Stimulated activated CD8-positive, alpha-beta memory T cell treated with anti-CD3 and anti-CD28 coated beads, Interleukin-7, amount 100 ng/mL, for 1 hour (primary cell): ENCODE measurements at places on chromosomes 2 and 18.

DNA sequence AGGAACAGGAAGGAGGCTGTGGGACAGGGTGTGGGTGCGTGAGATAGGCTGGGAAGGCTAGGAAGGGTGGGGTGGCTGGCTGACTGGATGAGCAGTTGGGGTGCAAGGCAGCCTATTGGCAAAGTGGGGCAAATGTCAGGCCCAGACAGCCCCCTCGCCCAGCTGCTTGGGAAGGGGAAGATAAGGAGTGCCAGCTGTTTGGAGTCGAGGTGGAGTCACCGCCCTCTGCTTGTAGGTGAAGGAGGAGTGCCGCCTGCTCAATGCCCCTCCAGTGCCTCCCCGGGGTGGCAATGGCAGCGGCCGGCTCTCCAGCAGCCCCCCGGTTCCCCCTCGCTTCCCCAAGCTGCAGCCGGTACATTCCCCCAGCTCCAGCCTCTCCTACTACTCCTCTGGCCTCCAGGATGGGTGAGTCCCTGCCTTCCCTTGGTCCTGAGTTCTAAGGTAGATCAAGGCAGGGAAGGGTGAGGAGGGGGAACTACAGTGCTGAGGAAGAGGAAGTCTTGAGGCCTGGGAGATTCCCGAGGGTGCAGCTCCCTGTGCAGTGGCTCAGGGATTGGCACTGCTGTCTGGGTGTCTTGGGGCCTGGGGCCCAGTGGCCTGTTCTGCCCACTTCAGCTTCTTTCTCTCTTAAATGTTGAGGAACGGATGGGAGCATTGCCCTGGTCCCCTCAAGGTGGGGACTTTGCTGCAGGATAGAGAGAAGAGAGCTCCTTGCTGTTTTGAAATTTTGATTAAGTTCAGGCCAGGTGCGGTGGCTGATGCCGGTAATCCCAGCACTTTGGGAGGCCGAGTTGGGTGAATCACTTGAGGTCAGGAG, 13.3 kb downstream of the GAREM2 start:
- no peak for DNase-seq

- DNase-seq: no peak
These were observed 205.1 kb upstream of the SRD5A2 start for GRCh38 chr2:31785876-31786275.

GRCh38 chr18:8364385-8364784, 244.9 kb upstream of the RAB12 start:
- no peak for DNase-seq

DNA sequence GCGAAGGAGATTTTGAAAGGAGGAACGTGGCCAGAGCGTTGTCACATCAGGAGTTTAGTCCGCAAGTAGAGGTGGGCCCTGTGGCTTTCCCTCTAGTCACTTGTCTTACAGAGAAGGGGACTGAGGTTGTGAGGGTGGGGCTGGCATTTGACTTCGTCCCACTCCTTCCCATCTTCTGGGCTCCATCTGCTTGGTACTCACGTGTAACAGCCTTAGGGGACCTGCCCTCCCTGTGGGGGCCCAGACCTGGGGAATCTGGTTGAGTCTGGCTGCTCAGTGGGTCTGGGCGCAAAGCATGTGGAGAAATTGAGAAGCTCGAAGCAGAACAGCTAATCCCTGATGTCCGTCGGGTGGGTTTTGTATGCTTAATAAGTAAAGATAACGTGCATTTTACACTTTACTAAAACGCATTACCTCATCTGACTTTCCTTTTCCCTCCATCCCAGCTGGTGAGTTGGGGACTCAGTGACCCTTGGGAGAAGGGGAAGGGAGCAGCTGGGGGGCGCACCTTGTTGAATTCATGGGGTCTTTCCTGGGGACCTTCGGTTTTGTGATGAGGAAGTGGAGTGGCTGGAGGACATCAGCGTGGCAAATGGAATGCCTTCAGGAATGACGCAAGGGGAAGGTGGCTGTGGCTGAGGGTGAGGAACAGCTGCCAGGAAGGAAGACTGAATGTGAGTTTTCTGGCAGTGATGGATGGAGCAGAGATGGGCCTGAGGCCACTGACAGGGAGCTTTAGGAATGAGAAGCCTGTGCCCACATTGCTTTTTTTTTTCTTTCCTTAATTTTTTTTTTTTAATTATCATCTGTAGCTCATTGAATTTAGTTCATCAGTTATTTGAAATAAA, 44.8 kb downstream of the ASAP2 start:
- DNase-seq: no peak

DNA sequence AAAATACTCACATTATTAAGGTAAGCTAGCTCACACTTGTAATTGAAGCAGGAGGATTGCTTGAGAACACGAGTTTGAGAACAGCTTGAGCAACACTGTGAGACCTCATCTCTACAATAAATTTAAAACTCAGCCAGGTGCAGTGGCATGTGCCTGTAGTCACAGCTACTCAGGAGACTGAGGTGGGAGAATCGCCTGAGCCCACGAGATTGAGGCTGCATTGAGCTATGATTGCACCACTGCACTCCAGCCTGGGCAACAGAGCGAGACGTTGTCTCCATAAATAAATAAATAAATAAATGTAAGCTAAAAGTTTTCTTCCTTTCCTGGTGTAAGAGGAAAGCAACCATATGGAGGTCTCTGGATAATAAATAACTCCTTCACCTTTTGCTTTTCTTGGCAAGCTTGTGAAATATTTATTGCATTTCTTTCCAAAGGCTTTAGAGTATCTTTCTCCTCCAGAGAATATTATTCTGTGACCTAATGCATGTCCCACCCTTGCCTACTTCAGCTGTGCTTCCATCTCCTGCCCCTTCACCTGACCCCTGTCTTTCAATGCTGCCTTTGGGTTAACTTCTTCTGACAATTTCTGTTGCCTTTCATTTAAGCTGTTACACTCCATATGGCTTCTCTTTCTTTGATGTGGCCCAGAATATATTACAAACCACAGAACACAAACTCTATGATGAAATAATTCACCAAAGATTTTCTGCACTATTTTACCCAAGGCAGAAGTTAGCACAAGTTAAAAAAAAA, 280.7 kb upstream of the RND3 start:
- no peak for DNase-seq

GRCh38 chr2:197113275-197113711, 186.8 kb upstream of the PGAP1 start:
- DNase-seq: no peak

- DNase-seq: no peak
These were observed 142.3 kb downstream of the TMEM163 start for GRCh38 chr2:134576478-134576877.

GRCh38 chr18:50947899-50948298, 19.9 kb upstream of the ELAC1 start:
- DNase-seq: no peak

DNA sequence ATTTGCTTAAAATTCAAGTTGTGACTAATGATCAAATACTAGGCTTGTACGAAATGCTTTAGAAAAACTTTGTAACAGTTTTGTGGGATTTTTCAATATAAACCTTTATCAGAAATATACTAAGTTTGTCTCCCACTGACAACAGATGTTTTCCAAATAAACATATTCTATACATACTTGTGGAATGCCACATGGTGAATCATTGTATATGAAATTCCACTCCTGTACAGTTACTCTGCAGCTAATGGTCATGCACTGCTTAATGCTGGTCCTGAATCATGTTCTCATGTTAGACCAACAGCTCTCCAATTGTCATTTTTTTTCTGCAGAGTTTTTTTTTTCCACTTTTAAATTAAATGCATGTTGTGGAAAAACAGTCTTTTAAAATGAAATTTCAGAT, 90.1 kb downstream of the DPP4 start:
- no peak for DNase-seq

DNA sequence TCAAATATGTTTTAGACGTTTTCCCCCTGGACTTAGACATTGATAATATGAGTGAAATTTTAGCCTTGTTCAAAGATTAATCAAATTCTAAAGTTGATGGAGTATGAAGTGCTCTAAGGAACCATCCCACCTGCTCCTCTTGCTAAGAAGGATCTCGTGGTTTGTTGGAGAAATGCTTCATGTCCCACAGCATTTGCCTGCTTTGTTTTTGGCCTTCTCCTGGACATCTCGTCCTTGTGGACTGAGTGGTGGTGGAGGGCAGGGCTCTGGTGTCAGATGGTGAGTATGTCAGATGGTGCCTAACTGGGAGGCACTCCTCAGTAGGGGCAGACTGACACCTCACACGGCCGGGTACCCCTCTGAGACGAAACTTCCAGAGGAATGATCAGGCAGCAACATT, 39.7 kb upstream of the KCNE4 start:
- DNase-seq: no peak

DNA sequence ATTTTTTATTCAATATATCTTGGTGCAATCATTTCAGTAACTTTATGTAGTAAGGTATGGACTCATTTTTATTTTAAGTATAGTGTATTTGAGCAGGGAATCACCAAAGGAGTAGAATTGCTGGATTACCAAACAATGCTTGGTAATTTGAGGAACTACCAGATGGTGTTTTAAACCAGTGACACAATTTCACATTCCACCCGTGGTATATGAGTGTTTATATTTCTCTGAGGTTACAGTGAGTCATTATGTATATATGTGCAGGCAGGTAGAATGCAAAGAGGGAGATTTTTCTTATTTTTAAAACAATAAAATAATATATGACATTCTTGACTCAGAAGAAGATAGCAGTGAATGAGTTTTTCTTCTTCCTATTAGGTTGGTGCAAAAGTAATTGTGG, 596.9 kb downstream of the DCC start:
- no peak for DNase-seq

DNA sequence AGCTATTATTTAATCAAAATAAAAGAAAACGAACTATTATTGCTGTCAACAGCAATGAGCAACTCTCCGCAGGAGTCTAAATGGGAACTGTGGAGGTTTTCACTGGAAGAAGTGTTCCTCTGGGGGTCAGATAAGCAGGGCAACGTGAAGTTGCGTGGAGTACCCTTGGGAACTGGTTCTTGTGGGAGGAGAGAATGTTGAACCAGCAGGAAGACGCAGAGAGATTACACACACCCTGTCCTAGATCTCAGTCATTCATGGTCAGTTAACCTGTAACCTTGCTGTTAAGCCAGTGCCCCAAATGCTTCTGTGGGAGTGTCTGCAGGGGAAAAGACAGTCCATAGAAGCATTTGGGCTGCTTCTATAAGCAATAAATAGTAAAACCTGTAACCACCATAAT, 20.4 kb upstream of the CABLES1 start:
- no peak for DNase-seq

DNA sequence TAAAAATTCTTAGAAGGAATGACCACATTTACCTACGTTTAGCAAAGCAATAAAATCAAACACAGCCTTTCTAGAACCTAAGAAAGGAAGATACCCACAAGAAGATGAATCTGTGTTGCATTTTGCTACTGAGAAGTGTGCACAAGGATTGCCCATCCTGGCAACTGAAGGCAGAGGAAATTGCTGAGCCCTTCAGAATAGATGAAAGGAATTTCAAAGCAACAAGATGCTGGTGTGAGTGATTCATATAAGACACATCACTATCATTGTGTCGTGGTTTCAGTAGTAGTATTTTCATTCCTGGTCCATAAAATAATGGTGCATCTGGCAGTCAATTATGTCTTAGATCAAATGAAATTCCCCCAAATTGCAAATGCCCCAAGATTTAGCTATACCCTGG, 48.4 kb upstream of the ANKRD44 start:
- no peak for DNase-seq

- no peak for DNase-seq
These were observed 30.3 kb upstream of the SLC30A6 start for GRCh38 chr2:32135409-32135808.

- no peak for DNase-seq
These were observed 527.4 kb downstream of the TMEM182 start for GRCh38 chr2:103289105-103289725.

GRCh38 chr2:84631047-84631446, 114.7 kb downstream of the DNAH6 start:
- no peak for DNase-seq

DNA sequence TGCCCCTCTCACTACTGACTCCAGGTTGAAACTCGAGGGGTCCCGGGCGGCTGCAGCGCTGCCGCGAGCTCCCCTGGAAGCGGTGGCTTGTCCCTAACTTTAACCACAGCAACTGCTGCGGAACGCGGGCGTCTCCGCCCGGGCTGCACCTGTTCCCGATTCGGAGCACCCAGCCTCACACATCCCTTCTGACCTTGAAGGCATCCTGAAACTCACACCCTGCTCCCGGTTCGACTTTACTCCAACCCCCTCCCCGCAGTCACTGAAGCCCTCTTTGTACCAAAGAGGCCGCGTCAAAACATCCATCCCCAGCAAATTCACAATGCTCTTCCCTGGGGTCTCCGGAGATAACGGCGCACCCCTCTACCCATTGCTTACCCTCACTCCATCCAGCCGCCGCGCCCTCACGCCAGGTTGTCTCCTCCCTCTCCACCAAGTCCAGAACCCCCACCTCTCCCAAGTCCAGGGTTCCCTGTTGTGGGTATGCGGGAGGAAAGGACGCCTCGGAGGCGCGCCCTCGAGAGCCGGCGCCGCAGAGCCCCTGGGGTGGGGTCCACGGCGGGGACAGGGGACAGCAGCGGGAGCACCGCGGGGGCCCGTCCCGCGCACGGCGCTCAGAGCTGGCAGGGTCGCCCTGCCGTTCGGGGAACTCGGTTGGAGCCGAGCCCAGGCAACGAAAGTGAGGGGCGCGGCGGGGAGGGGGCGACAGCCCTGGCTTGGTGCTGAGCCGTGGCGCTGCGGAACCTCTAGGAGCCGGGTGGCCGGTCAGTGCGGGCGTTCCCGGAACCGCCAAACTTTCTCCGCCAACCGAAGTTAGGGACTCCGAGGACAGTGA, 934 bp downstream of the MYO5B start:
- no peak for DNase-seq

DNA sequence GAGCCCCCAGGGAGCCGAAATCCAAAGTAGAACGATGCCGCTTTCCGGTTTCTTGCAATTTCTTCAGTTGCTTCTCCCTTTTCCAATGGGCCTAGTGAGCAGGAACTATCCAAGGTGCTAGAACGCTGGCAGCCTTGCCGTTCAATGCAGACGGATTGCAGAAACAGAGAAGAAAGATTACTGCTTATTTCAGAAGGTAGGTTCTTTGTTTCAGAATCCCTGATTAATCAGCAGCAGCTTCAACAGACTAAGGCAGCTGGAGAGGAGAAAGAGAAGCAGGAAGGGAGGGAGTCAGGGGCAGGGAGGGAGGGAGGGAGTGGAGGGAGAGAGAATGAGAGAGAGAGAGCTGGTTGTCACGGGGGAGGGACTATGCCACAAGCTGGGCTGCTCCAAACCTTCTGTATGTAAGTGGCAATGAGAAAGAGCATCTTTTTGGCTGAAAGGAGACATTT, 576 bp downstream of the NYAP2 start:
- DNase-seq: no peak

DNA sequence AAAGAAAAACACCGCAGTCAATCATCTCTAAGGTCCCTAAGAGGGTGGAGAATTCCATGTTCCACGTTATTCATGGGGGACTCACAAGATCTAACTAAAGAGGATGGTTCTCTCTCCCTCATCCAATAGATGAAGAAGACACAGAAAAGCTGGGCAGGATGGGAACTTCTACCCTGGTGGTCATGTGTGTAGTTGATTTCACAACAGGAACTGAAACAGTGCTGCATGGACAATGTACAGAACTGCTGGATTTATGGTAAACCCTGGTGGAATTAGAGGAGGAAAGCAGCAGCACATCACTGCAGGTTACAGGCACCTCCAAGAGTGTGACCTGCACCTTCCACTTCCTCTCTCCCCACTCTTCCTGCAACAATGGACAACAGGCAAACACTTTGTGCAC, 31.4 kb downstream of the FECH start:
- DNase-seq: no peak

GRCh38 chr2:112782234-112782799, 2.0 kb downstream of the IL1A start:
- no peak for DNase-seq
